ENCODE measurements at places on chromosomes 16 and 17. TPM values are rescaled to one million over a fixed set of nuclear protein-coding genes. Genes with fewer than 3 reads are reported as not detected.

GPRC5C gene
- total RNA-seq = 25.9 TPM

LGALS9B gene
- not detected for total RNA-seq

KRT25 gene
- total RNA-seq = not detected

CA10 gene
- total RNA-seq = not detected

CCL1 gene
- not detected for total RNA-seq

SHISA6 gene
- 0.60 TPM for total RNA-seq

ABCC11 gene
- total RNA-seq = 0.27 TPM

E2F4 gene
- total RNA-seq = 89.0 TPM

KIF18B gene
- 1.0 TPM for total RNA-seq

AIPL1 gene
- not detected for total RNA-seq

MCRIP1 gene
- total RNA-seq = 63.5 TPM

KRT27 gene
- not detected for total RNA-seq

DNAH9 gene
- 0.83 TPM for total RNA-seq

ZNF18 gene
- 6.5 TPM for total RNA-seq

SLFN12 gene
- 14.5 TPM for total RNA-seq

CYGB gene
- total RNA-seq = 13.9 TPM

PLA2G10 gene
- total RNA-seq = not detected

NDE1 gene
- 19.7 TPM for total RNA-seq

ASGR1 gene
- 1.7 TPM for total RNA-seq

NUFIP2 gene
- 22.2 TPM for total RNA-seq
